ACHN (cell line): ENCODE measurements at places on chromosomes 13 and 19.

DNA sequence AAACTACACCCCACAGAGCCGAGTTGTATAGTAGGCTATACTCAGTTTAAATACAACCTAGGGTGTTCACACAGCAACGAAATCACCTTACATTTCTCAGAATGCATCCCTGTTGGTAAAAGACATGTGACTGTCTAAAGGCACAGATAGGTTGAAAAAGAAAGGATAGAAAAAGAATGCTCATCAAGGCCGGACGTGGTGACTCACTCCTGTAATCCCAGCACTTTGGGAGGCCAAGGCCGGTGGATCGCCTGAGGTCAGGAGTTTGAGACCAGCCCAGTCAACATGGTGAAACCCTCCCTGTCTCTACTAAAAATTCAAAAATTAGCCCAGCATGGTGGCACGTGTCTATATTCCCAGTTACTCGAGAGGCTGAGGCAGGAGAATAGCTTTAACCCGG, 3.8 kb upstream of the IL17D start:
- DNase-seq, result no peak

- DNase-seq, result no peak
Measured at GRCh38 chr13:37409756-37410155, 188.8 kb downstream of the POSTN start.

GRCh38 chr19:5035105-5035761, 66.3 kb downstream of the KDM4B start:
- DNase-seq, result no peak

- DNase-seq, result no peak
Measured at GRCh38 chr13:50382951-50383350, 367.7 kb downstream of the KCNRG start.

- no peak for DNase-seq
Measured at GRCh38 chr13:91907398-91907797, 509.0 kb downstream of the GPC5 start.

DNA sequence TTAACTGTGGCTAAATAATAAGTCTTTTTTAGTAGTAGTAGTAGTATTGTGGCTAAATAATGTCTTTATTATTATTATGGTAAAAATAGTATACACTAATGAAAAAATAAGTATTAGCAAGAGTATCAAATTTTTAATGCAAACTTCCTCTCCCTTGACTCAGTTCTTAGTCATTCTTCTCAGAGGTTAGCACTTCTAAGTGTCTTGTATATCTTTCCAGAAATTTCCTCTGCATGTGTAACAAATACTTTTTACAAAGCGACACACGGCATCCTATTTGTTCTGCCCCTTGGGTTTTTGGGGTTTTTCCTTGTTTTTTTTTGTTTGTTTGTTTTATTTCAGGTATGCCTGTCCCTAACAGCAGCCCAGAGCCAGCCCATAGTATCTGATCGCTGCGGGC, 20.9 kb downstream of the SIN3B start:
- DNase-seq, result no peak

DNA sequence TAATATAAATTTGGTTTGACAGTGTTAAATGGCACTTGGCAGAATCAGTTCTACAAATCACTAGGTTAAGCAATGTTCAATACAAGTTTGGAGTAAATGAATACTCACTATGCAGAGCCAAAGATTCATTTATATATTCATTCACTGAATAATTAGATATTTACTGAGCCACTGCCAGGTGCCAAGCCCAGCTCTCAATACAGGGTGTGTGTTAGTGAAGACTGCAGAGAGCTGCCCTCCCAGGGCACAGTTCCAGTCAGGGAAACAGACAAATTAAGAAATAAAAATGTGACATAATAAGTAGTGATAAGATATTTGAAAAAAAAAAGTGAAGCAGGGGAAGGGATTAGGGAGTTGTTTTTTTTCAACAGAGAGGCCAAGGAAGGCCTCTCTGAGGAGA, 411.7 kb downstream of the KCNRG start:
- DNase-seq, result no peak

DNA sequence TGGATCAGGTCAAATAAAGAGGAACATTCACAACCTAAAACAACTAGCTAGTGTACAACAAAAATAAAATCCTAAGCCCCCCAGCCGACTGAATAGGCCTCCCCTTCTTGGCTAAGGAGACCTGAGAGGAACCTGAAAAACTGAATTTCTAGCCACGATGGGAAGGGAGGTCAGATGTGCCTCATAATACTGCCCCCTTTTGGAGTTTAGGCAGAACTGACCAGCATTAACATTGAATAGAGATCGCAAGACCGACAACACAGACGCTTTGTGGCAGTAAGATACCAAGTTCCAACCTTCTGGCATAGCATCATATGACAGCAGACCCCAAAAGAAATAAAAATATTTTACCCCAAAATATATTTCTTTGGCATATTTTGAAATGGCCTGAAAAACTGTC, 15.9 kb downstream of the CBY2 start:
- peak; percentile 26 for DNase-seq

DNA sequence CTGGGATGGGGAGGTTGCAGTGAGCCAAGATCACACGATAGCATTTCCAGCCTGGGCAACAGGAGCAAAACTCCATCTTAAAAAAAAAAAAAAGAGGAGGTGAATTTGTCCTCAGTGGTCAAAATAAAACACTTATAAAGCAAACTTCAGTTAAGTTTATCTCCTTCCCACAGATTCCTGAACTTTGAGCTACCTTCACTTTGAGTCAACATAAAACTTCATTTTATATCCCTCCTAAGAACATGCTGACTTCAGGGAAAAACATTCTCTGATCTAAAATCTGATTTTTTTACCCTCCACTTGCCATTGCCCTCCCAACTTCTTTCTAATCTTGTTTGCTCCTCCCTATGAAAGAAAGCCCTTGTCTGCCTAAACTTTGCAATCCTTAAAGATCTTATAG, 59.0 kb downstream of the ZNF429 start:
- DNase-seq, result no peak

DNA sequence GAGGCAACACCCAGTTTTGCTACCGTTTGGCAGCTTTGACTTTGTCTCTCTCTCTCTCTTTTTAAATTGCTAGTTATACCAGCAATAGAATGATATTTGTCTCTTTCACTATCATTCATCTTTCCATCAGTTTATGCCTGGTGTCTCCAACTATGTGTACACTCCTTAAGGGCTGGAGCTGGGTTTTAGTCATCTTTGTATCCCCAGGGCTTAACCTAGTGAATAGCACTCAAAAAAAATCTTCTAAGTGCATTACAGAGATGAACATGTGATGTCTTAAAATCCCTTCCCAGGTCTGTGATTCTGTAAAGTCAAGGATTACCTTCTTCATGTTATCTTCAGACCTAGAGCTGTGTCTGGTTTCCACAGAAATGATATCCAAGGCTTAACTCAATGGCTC, 7.8 kb upstream of the UBL3 start:
- DNase-seq, result no peak

- no peak for DNase-seq
Measured at GRCh38 chr19:17806945-17807344, 12.0 kb downstream of the B3GNT3 start.

- no peak for DNase-seq
Measured at GRCh38 chr19:45346449-45346848, 5.9 kb downstream of the KLC3 start.

GRCh38 chr13:96958286-96958891, 35.9 kb downstream of the OXGR1 start:
- peak; percentile 38 for DNase-seq

- DNase-seq, result no peak
Measured at GRCh38 chr13:51977625-51978024, 33.6 kb downstream of the ATP7B start.

DNA sequence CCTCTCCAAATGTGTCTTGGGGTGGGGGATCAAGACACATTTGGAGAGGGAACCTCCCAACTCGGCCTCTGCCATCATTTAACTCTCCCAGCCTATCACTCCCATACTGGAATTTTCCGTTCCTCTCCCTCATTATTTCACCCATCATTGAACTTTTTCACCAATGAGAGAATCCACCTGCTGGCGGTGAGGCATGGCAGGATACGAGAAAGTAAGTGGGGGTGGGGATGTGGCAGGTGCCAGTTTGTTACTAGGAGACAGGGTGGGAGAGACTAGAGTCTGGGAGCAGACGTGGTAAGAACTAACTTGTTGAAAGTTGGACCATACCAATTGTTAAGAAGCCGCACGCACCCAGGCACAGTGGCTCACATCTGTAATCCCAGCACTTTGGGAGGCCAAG, 6.9 kb downstream of the GIPR start:
- DNase-seq, result no peak

DNA sequence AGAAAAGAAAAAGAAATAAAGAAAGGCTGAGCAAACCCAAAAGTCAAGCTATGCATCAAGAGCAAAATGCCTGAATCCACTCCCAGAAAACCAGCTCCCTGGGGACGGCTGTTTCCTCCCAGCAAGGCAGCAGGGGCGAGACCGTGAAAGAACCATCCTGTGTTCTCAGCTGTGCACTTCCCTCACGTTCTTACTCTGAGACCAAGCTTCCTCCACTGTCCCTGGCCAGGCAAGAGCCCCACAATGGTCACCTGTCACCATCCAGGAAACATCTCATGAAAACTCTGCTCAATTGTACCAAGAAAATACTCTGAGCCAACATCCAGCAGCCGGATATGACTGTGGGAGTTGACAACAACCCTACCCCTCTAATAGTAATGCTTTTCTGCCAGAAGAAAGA, 22.9 kb downstream of the RAB20 start:
- DNase-seq, result no peak

- peak; percentile 93 for DNase-seq
Measured at GRCh38 chr13:102707467-102707866, 12.6 kb upstream of the METTL21C start.

DNA sequence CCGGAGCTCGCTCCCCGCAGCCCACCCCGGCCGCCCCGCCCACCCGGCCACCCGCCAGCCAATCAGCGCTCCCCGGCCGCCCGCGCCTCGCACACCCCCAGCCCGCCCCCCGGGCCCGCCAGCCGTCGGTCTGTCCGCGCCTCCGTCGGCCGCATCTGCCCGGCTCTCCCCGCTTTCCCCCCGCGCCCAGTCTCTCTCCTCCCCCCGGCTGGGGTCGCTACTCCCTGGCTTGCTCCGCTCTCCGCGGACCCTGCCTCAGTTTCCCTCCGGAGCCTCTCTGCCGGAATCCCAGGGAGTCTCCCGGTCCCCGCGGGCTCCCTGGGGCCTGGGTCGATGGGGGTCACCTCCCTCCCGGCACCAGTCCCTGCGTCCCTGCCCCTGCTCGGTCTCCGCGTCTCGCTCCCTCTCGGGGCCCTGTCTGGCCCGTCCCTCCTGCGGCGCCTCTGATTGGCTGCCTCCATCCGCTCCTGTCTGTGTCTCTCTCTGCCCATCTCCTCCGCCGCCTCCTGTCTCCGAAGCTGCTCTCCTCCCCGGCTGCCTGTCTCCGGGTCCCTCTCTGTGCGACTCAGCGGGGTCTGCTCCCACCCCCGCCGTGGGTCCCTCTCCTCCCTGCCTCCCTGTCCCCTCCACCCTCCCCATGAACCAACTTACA, 484 bp downstream of the IL11 start:
- peak; percentile 64 for DNase-seq

- no peak for DNase-seq
Measured at GRCh38 chr13:96391606-96392005, 301.7 kb downstream of the HS6ST3 start.

GRCh38 chr19:10773969-10774368, 56.1 kb downstream of the DNM2 start:
- DNase-seq, result no peak

GRCh38 chr19:2694196-2694595, 8.3 kb downstream of the GNG7 start:
- DNase-seq, result no peak

GRCh38 chr13:94548382-94548781, 47.6 kb downstream of the TGDS start:
- DNase-seq, result peak; percentile 3

DNA sequence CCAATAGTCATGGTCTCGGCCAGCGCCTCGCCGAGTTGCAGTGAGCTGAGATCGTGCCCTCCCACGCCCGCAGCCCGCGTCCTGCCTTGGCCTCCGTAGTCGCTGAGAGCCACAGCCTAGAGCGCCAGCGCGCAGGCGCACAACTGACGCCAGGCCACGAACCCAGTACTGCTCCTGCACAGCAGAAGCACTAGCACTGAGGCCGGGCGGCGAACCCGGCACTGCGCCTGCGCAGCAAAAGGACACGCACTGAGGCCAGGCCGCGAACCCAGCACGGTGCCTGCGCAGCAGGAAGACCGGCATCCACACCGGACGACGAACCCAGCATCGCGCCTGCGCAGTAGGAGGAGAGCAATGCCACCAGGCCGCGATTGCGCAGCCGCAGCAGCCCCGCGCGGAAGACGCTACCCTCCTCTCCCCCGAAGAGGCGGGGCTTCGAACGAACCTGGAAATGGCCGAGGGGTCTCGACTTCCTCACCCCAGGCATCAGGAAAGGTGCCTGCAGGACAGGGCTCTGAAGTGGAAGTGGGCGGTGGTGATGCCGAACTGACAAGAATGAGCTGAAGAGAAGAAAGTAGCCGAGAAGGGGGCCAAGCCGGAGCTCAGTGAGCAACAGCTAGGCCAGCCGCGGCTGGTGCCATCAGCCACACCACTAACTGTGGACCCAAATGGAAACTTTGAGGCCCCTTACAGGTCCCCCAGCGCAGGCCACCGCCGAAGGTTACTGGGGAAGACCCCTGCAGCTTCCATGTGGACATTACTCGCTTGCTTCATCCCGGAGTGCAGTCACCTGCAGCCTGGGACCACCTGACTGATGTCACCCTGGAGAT, 7.5 kb downstream of the F10 start:
- no peak for DNase-seq
